ENCODE measurements at places on chromosomes 7 and 10.

- DNase-seq = no peak
These were observed 281.7 kb downstream of the MTERF1 start for GRCh38 chr7:91598791-91599190.

DNA sequence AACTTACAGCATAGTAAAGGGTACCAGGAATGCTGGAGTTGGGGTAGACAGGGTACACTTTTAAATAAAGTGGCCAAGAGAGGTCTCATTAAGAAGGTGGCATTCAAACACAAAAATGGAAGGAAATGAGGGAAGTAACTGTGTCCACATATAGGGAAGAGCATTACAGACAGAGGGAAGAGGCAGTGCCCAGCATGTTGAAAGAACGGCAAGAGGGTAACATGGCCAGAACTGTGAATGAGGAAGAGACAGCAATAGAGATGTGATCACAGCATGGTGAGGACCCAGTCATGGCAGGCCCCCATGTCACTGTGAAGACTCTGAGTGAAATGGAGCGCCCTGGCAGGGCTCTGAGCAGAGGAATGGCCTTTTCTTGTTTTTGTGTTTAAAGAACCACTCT, 35.1 kb upstream of the ZNRF2 start:
- DNase-seq = no peak

DNA sequence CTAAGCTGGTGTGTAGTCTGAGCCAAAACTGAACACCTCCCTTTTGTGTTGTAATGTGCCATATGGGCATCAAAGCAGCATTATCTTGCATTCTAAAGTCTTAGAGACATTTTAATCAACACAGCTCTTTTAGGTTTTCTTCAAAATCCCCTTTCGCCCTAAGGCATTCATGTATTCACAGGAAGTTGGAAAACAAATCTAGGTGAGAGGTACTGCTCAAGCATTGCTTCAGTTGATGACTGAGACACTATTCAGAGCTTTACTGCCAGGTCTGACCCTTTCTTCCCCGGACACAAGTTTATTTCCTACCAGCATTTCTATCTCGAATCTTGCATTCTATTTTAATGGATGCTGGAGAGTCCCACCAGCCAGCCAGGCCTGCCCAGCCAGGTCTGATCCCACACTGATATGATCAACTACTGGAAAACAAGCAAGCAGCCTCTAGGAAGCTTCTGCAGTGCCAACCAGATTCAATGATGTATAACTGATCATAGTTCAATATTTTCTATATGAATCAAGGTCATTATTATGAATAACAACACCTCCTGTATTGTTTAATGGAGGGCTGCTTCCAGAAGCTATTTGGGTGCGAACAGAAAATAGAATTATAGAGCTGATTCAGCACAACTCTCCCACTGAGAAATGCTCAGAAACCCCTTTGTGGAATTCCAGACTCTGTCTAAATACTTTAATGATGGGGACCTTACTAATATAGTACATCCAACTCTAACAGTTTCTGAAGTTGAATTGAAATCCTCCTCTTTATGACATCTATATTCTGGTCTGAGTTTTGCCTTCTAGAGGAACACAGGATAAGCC, 4.0 kb upstream of the BRAF start:
- DNase-seq = no peak

DNA sequence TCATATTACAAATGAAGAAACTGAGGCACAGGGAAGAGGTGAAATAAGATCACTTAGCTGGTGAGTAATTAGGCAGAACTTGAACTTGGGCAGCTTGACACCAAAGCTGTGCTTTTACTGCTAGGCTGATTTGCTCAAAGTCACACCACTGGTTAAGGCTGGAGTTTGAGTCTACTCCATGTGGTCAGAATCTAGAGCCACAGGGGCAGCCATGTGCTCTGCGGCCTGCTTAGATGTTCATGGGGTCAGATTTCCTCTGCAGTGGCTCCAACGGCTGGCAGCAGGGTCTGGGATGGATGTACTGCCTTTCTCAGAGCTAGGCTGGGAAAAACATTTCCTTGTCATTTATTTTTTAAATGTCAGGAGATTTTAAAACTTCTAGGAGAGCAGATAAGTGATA, 417.5 kb downstream of the KCNMA1 start:
- no peak for DNase-seq

DNA sequence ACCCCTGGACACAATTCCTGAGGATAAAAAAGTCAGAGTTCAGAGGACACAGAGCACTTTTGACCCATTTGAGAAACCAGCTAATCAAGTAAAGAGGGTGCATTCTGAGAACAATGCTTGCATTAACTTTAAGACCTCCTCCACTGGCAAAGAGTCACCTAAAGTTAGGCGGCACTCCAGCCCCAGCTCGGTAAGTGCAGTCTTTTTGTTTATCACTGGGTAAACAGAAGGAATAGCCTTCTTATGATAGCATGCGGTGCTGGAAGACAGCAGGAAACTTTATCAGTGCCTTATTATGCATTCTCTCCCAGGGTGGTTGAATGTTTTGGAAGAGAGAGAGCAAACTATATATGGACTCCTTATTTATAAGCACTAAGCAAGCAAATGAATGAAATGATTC, 130.5 kb downstream of the CDK14 start:
- DNase-seq = no peak

DNA sequence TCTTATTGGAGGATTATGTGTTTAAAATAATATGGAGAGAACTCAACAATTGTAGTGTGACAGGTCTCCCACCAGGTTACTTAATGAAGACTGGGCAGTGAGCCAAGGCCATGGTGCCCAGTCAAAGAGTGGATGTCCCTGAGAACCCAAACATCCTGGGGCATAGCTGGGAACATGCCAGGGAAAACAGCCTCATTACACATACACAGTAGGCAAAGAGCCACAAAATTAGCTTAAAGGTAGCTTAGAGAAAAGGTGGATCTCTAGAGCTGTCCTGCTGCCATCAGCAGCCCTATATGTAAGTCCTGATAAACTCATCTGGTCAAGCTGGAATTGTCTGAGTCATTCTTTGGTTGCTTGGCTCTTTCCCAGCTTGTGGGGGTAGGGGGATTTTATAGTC, 287.8 kb downstream of the PHF14 start:
- peak; percentile 96 for DNase-seq

GRCh38 chr10:57785068-57785467, 482.6 kb downstream of the IPMK start:
- DNase-seq = no peak

- DNase-seq = no peak
These were observed 94.9 kb downstream of the GPR26 start for GRCh38 chr10:123761038-123761428.

GRCh38 chr10:22429146-22429545, 83.8 kb downstream of the SPAG6 start:
- no peak for DNase-seq

DNA sequence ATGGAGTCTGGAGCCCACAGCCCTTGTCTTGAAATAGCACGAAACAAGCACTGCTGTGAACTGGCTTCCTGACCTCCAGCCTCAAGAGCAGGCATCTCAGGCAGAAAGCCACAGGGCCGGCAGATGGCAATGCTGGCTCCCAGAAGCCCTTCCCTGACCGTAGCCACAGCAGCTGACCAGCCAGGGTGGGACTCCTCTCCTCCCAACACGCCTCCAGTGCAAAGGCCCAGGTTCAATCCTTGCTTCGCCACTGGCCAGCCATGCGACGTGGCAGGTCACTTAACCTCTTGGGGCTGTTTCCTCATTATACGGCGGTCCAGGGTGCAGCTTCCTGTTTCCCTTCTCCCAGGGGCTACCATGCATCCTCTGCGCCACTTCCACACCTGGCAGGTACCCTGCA, 12.8 kb downstream of the PRKAG2 start:
- no peak for DNase-seq

DNA sequence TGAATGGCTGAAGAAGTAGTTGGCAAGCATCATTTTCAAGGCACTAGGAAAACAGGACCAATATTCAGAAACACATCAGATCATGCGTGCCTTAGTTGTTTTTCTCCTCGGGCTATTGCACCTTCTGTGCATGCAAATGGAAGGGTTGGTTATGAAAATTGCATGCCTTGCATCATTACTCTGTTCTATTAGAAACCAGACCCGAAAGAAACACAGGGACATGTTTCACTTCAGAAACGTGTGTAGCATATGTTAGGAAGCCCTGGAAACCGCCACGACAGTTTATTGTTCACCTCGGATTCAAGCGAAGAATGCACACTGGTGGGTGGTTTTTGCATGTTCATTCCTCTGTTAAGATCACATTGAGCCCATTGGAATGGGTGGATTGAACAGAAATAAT, 214.7 kb downstream of the FRMD4A start:
- no peak for DNase-seq

- DNase-seq = no peak
These were observed 105.5 kb downstream of the SEMA3D start for GRCh38 chr7:85081392-85081791.

- no peak for DNase-seq
These were observed 274.5 kb upstream of the PPP2R2D start for GRCh38 chr10:131626274-131626673.

GRCh38 chr7:30950197-30950596, 13.6 kb upstream of the GHRHR start:
- no peak for DNase-seq

DNA sequence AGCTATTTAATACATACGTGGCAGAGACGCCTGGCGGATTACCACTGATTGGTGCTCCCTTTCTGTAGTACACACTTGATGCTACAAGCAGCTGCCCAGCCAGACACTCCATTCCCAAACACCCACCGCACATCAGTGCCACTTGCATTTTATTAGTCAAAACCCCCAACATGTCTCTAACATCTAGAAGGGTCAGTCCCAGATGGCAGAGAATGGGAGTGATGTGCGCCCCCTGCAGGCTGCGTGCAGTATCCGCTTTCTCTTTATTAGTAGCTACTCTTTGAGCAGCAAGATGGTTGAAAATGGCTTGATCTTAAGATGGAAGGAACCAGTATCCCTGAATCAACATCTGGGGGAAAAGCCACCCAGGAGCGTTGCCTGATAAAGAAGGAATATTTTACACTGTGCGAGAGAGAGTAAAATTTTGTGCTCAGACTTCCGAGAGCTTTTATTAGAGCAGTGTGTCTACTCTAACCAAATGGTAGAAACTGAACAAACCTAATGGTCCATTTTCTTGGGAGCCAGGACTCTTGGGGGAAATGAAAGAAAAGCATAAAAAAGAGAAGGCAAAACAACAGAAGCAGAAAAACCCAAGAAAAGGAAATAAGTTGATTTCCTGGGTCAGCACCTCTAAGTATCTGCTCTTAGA, 78.3 kb downstream of the ST8SIA6 start:
- DNase-seq = no peak

GRCh38 chr10:100782461-100783244, 37.3 kb downstream of the PAX2 start:
- DNase-seq = no peak

- DNase-seq = no peak
These were observed 29.5 kb downstream of the ZNF775 start for GRCh38 chr7:150408393-150409299.

GRCh38 chr7:55508221-55509011, 63.9 kb downstream of the VOPP1 start:
- DNase-seq = no peak

- DNase-seq = no peak
These were observed 39.2 kb upstream of the PPP1R3C start for GRCh38 chr10:91672021-91672608.

GRCh38 chr10:96493254-96493653, 20.5 kb downstream of the TLL2 start:
- no peak for DNase-seq

DNA sequence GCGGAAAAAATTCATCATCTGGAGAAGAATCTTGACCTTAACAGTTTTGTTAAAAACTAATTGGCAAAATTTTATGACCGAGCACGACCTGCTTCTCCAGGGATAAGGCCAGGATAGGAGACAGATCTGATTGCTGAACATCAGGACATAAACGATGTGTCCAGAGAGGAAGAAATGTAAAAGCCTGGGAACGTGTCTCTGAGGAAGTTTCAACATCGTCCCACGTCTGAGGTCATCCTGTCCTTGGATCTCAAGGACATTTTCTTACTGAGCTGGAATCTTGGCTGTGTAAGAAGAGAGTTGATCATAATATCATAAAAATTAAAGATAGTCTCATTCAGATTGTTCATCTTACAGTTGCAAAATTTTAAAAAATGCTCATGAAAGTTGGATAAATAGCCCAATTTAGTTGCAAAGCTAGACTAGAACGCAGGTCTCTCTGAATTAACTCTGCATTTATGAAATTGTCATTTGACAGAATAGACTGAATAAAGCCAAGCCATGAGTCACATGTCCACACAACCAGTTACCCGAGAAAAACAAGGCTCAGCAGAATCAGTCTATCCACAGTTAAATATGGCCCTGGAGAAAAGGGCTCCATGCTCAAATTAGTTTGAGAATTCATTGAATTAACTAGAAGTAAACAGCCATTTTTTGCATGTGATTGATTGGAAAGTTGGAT, 120.0 kb upstream of the EGFR start:
- no peak for DNase-seq

DNA sequence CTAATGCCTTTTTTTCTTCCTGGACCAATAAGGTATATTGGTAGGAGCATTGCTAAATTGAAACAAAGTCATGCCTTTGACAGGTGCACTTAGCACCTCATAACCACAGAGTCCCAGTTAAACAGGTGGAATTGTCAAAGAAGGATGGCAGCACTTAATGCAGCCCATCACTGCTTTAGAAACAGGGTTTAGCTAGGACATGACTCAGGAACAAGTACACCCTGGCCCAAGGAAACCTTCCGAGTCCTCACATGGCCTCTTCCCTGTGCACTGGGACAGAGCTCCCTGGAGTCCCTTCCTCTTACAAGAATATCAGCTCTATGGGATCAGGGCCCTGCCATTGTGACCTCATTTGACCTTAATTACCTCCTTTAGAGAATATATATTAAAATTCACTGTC, 382.7 kb downstream of the EXOC4 start:
- DNase-seq = no peak

DNA sequence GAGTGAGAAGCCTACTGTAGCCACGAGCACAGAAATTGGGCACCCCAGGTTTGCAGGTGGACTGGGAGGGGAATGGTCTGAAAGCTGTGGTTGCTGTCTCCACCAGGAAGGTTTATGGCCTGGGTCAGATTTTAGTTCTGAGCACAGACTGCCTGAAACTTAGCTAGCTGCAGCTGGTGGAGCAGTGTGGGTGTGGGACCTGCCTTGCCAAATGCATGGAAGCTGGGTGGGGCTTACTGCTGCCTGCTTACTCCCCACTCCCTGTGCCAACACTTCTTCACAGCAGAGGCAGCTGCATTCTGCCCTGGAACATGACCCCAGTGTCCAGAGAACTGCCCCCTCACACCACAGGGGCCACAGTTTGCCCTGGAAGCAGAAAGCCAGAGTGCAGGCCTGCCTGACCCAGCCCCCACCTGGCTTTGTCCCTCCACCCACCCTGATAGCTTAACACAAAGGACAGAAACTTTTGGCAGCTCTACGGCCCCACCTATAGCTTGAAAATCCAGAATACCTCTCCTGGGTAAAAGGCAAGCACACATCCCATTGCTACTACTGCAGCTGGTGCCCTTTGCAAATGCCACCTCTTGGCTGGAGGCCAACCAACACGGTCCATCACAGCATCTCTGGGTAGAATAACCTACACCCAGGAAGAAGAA, 281.6 kb downstream of the AGMO start:
- DNase-seq = no peak

GRCh38 chr10:9682802-9683201, 1334.9 kb upstream of the CELF2 start:
- DNase-seq = no peak
